ENCODE measurements at places on chromosomes 1 and 21.

GRCh38 chr1:162632217-162632666 lies at the start of gene DDR2:
Gene DDR2, plus strand, starts transcription at chr1:162632464. Its CDS starts 86,600 bp downstream, at chr1:162719064.
- DNase-seq: no peak

- no peak for DNase-seq
These were observed 106.3 kb downstream of the TGFB2 start for GRCh38 chr1:218451415-218451814.

GRCh38 chr1:110412576-110412975 lies 5.1 kb upstream of the LAMTOR5 start:
- DNase-seq: no peak

GRCh38 chr1:241834733-241835377 lies 13.1 kb upstream of the EXO1 start:
- DNase-seq: no peak

DNA sequence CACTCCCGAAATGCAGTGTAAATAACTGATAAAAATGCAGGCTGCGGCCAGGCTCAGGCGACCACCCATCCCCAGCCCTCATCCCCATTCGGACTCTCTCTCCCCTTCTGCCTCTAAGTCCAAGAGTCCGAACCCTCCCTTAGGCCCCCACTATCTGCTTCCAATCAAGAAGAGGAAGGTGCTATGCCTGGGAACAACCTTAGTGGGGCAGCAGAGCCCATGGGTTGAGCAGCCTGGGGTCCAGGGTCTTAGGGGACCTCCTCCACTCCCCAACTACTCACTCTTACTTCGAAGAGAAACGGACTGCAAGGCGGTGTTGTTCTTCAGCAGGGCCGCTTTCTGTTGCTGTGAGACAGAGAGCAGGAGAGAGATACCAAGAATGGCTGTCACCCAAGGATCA lies 12.2 kb downstream of the ARHGEF2 start:
- DNase-seq: no peak

GRCh38 chr1:62058956-62059355 lies 135.7 kb upstream of the L1TD1 start:
- DNase-seq: no peak

DNA sequence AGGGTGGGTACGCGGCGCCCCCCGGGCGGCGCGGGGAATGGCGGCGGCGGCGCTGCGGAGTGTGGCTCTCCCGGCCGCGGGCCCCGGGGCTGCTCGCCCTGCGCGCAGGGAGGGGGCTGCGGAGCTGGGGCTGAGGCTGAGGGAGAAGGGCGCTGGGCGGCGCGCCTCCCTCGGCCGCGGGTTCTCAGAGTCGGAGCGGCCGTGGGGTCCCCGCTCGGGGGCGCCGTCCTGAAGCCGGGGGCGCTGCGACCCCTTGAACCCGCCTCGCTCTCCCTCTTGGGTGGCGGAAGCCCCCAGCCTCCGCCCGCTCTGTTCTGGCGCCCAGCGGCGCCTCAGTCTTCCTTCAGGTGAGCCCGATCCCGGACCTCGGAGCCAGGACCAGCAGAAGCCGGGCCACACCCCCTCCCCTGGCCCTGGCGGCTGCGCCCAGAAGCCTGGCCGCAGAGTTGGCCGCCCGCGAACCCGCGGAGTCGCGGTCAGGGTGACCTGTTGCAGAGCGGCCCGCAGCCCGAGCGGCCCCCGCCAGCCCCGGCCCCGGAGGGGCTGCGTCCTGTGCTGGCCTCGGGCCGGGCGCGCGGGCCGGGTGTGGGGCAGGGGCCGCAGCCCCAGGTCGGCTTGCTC lies 532 bp downstream of the RALGPS2 start:
- DNase-seq: no peak

DNA sequence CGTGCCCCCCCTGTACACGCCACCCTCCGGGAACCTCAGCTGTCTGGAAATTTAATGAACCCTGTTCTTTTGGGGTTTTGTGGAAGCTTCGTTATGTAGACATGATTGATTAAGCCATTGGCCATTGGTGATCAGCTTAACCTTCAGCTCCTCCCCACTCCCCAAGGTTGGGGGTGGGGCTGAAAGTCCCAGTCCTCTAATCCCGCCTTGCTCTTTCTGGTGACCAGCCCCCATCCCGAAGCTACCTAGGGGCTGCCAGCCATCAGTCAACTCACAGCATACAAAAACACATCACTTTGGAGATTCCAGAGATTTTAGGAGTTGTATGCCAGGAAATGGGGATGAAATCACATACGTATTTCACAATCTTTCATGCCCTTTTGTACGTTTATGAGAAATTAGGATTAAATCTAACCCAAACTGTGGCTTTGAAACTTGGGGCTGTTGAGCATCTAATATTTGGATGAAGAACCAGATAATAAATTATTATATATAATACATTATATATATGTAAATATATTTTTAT lies 52.3 kb downstream of the BACE2 start:
- DNase-seq: no peak

- DNase-seq: no peak
These were observed 15.1 kb downstream of the RNF223 start for GRCh38 chr1:1058921-1059493.

DNA sequence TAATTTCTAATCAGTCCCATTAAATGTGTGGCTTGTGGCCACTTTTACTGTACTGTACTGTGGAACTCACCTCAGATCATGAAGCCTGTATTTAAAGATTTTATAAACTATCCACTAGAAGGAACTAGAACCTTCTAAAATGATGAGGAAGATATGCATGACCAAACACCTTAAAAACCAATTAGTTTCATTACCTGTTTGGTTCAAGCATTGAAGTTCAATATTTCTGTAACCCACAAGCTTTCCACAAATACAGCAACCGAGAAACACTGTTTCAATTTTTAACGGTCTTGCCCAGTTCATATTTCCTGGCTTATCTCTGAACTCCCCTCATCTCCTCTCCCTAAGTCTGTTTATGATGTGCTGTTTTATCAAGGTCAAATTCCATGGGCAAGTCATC lies 264.3 kb upstream of the PLD5 start:
- DNase-seq: no peak

GRCh38 chr1:231921646-231922345 lies 295.2 kb downstream of the DISC1 start:
- DNase-seq: no peak

DNA sequence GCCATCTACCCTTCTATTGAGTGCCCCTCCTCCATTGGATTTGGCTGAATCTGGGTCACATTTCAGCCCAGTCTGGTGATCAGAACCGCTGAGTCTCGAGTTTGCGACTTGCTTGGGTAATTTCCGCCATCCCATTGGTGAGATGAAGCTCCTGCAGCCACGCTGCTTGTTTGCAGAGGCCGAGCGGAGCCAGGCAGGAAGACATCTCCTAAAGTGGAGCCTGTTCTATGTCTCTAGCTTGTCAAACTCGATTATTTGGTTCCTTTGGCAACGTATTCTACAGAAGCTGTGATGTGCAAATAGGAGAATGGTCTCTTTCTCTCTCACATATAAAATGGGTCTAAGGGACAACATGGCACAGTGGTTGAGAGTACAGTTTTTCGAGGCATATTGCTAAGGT lies 206.8 kb upstream of the PLXNA2 start:
- no peak for DNase-seq

DNA sequence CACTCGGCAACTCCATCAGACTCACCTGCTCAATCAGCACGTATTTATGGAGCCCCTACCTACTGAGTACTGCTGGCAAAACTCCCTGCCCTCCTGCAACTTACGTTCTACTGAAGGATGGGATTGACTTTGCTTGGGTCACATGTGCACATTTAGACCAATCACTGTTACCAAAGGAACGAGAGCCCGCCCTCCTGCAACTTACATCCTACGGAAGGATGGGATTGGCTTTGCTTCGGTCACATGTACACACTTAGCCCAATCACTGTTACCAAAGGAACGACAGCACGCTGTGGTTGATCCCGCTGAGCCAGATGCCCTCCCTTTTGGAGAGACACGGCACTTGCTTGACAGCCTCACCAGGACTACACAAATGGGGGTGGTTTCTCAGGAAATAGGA lies 46.0 kb downstream of the UBIAD1 start:
- DNase-seq: no peak

DNA sequence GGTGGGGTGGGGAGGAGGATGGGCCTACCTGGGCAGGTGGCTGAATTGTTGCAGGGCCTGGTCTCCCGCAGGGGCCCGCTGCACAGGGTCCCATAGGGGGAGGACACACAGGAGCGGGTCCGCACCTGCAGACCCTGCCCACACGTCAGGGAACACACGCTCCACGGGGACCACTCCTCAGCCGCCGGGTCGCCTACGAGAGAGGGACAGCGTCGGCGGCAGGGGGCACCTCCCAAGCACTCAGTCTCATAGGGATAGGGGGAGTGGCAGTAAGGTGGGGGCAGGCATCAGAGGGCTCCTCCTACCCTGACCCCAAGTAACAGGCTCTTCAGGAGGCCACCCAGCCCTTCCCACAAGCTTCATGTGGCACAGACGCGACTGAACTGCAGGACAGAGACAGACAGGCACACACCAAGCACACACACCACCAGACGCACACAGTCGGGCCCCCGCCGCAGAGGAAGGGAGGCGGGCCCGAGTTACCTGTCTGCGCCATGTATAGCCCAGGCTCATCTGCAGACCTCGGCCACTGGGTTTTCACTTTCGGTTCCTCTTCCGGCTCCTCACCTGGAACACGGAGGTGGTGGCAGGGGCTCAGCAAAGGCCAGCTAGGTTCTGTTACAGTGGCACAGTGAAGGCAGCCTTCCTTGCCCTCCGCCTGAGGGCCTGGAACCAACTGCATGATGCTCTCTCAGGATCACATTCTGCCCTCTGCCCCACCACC lies 19.8 kb downstream of the ADGRB2 start:
- DNase-seq: no peak

All from cortex of kidney (tissue), 1 donor.